IMR-90 (cell line): ENCODE measurements at places on chromosomes 1 and 21.

DNA sequence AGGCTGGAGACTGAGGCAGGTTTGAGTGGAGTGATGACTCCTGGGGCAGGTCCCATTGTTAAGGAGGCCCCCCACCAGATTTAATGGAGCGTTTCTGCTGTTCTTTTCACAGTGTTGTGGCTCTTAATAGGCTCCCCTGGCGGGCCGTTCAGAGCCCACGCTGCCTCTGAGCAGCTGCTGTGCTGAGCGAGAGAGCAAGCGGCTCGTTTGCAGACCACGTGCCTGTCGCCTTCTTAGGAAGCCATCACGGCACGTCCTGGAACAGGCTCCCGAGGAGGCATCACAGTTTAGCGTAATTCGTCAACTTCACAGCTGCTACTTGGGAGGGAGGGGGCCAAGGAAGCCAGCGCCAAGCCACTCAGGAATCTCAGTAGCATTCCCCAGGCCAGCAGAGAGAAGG, 70.5 kb upstream of the CTTNBP2NL start:
- no peak for DNase-seq

- DNase-seq, result peak; percentile 32
These were observed 169.8 kb downstream of the DAB1 start for GRCh38 chr1:57254022-57254421.

DNA sequence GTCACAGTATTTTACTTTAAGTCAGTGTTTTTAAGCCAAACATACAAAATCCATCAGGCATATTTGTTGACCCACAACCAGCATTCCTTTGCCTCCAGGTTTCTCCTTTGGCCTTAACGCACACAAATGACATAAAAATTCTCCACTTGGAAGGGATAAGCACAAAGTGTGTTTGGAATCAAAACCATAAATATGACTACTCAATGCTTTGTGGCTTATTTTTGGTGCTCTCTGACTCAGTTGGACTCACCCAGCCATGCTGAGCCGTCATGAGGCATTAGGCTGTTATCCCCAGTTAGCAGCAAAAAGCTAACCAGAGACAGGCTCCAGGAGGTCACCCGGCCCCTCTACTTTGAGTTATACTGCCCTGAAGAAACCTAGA, 948 bp downstream of the PRUNE1 start:
- DNase-seq, result peak; percentile 86

- peak; percentile 48 for DNase-seq
These were observed 62.1 kb downstream of the LRRN2 start for GRCh38 chr1:204623365-204623893.

DNA sequence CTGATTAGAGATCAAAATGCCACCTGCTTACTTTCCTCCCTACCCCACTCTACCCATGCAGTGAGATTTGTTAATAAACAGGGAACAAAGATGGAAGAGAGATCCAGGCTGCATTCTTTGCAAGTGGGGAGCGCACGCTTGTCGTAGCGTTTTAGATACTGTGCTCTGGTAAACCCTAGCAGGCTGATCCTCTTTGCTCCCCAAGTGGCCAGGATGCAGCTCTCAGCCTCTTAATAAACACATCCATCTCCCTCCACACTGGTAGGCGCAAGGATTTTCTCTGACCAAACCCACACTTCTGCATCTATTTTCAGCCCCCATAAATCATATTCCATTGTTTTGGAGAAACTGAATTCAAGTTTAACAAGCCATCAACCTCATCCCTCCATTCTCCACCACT, 2.9 kb downstream of the PGBD5 start:
- no peak for DNase-seq

- no peak for DNase-seq
These were observed 41.9 kb upstream of the PLA2G5 start for GRCh38 chr1:20028125-20028524.

DNA sequence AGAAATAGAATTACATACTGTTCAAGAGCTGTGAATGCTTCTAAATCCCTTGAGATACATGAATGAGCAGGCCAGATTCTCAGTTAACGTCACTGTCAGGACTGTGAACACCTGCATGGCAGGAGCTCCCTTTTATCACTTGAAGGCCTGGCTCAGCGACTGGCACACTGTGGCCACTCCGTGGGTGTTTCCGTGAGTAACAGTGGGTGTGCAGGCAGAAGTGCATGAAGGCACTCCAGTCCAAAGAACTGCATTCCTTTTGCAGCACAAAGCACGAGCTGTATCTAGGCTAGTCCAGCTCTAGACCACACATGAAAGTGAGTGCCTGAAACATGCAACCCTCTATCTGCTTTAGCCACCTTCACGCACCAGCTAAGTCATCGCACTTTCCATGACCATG, 9.6 kb upstream of the SIM2 start:
- DNase-seq, result no peak

GRCh38 chr1:232904566-232904965, 45.8 kb upstream of the NTPCR start:
- peak; percentile 89 for DNase-seq

DNA sequence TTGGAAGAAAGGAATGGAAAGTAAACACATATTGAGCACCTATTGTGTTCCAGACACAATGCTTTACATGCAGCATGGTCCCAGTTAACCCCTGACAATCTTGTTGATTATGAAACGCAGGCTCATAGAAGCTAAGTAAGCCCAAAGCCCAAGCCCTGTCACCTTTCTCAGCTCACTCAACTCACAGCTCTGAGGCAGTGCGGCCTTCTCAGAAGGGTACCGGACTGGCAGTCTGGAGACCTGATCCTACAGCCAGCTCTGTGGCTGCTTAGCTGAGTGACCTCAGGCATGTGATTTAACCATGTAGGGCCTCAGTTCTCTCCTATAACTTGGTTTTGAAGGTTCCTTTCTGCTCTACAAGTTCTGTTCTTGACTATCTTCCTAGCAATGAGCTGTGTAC, 464 bp upstream of the RNASEL start:
- no peak for DNase-seq

DNA sequence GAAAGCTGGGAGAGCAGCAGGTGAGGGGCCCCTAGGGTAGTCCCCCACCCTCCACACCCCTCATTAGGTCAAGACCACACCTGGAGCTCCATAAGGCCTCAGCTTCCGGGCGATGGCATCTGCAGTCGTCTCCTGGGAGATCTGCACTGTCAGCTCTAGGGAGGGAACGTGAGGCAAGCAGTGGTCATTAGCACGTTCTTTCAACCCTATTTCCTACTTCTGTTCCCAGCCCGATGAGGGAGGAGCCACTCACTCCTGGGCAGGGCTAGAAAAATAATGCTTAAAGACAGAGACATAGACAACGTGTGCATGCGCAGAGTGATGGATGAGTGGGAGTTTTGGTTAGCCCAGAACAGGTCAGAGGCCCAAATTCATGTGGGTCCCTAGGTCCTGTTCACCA, 9.7 kb downstream of the KDF1 start:
- no peak for DNase-seq

- peak; percentile 60 for DNase-seq
These were observed 8.1 kb upstream of the ADCY10 start for GRCh38 chr1:167922023-167922422.

- peak; percentile 69 for DNase-seq
These were observed 7.6 kb downstream of the EPHX4 start for GRCh38 chr1:92037400-92037799.

GRCh38 chr1:206668351-206668750, 16.4 kb upstream of the MAPKAPK2 start:
- DNase-seq, result no peak

- no peak for DNase-seq
These were observed 26.6 kb downstream of the MAP3K7CL start for GRCh38 chr21:29157080-29157479.

DNA sequence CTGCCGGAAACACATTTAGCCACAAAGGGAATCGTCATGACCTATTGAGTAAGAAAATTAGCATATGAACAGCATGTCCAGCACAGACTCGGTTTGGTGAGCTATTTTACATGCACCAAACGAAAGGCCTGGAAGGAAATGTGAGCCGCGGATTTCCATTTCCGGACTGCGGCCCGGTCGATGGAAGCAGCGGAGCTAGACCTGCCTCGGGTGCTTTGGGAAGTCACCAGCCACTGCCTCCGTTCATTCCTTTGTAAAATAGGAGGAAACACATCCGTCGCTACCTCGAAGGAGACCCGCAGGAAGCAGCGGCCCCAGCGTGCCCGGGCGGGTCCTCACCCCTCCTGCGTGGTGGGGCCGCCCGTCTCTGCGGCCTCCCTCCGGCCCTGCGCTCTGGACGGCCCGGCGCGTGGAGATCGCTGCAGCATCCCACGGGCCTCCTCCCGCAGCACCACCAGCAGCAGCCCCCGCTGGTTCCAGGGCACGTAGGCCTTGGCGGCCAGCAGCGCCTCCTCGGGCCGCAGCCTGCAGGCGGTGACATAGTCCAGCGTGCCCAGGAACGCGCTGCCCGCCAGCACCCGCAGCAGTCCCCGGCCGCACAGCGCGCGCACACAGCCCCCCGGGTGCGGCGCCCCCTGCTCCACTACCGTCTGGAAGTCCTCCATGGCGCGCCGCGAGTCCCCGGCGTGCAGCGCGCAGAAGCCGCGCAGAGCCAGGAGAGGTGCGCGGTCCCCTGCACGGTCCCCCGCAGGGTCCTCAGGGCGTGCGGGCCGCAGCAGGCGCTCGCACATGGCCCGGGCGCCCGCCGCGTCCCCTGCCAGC, 12.1 kb downstream of the TTC34 start:
- no peak for DNase-seq

GRCh38 chr1:247386687-247387086, 29.3 kb upstream of the NLRP3 start:
- DNase-seq, result peak; percentile 73

DNA sequence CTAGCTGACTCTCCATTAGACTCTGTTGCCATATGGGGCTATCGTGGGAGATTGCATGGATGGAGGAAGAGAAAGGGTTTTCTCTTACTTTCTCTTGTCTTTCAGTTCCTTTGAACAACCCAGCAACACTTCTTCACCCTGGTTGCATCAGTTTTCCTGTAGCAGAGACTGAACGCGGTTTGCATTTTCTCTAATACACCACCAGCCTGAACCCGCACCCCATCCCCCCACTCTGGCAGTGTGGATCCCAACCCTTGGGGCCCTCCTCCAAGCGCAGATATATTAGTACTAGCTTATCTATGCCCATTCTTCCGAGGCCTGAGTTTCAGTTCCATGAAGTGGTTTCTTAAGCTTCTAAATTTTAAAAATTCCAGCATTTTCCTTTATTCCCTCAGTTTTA, 12.6 kb downstream of the DR1 start:
- no peak for DNase-seq

DNA sequence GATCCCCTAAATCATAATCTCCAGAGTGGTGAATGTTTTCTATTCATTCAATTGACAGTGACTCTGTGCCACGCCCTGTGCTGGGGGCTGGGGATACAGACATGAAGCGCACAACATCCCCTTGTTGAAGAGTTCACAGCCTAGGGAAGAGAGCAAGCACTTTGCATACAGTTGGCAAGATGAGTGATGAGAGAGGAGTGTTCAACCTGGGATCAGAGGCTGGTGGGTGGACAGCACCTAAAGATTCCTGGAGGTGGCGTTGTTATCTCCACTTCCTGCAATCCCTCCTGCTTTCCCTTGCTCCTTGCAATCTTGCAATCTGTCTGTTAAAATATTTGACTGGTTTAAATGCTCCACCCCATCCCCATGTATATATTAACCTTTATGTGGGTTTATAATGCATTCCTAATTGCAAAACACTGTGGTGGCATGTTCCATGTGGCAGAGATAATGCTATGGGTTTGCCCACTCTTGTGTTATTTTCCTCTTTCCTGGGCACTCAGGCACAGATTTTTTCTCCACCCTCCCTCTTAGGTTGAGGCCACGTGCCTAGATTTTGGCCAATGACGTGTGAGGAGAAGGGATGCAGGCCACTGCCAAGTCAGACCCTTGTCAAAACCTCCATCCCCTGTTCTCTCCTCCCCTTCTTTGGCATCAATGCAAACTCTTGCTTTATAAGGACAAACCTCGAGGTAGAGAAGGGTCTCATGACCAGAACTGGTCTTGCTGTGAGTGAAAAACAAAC, 36.2 kb upstream of the GADD45A start:
- no peak for DNase-seq

GRCh38 chr21:35325953-35326352, 276.9 kb upstream of the RUNX1 start:
- DNase-seq, result no peak

DNA sequence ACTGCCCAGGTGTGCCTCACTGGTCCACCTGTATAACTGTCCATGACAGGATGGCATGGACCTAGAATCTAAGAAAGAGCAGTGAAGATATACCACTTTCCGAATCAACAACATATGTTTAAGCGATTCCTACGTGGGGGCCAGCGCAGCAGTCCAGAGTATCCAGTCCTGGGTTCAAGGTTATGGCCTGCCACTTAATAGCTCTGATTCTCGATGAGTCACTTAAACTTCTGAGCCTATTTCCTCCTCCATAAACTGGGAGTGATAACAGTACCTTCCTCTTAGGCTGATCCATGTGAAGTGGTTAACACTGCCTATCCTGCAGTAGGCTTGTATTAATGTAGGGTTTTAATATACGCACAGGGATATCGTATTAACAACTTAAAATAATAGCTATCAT, 2.8 kb downstream of the STPG1 start:
- no peak for DNase-seq

DNA sequence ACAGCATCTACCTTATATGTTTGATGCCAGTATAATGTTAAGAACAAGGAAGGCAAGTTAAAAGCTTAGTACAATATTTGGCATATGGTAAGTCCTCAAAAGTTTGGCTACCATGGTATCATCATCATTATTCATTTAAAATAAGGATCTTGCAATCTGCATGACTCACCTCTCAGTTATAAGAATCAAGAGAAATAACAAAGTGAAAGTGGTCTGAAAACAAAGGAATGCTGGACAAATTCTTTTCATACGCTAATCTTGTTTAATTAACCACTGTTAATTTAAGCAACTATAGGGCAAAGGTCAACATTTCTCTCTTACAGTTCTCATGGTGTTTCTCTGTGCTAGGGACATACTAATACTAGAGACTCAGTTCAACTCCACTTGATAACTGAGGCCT, 13.0 kb upstream of the CLDN19 start:
- peak; percentile 75 for DNase-seq

DNA sequence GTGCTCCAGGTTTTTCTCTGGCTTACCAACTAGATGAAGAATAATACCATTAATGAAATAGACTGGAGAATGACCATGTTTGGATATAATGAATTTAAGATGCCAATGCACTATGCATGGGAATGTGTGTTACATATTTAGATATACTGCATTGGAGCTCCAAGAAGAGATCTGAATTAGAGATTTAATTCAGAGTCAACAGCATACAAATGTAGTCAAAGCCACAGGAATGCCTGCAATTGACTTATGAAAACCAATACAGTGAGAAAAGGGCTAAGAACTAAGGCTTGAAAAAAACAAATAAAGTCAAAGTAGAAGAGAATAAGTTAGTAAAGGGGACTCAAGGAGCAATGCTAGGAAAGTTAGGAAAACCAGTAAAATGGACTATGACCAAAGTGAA, 59.1 kb downstream of the USP24 start:
- DNase-seq, result peak; percentile 44

DNA sequence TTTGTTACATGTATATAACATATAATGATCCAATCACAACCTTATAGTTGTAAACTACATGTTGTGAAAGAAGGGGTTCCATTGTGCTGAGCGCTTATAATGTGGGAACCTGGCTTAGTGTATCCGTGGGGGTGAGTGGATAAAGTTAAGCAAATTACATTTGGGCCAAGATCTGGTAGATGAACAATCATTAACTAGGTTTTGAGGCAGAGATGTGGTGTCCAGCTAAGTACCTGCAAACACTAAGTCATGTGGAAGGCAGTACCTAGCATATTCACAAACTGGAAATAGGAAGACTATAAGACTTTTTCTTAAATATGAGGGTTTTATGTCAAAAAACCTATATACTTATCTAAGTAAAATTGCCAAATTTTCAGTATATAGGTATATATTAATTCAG, 167.2 kb upstream of the PDE4B start:
- DNase-seq, result no peak

GRCh38 chr1:234624724-234625117, 14.7 kb upstream of the IRF2BP2 start:
- DNase-seq, result no peak
